T-helper 9 cell (primary cell): ENCODE measurements at places on chromosomes 16 and 17.
A peak's percentile ranks its signal among the peaks of the same experiment; 100 is the strongest.

- no peak for DNase-seq
Measured at GRCh38 chr17:45267436-45268055, 5.7 kb upstream of the SPATA32 start.

- no peak for DNase-seq
Measured at GRCh38 chr17:40331743-40332641, 23.0 kb downstream of the RARA start.

- DNase-seq = peak; percentile 96
Measured at GRCh38 chr16:84144859-84145639, at the start of the genes DNAAF1 and HSDL1. Gene DNAAF1 (plus strand): TSS chr16:84145308. CDS start chr16:84145441, 133 bp downstream. Gene HSDL1 (minus strand): TSS chr16:84145177. CDS start chr16:84131321, 13,856 bp downstream.

- DNase-seq = no peak
Measured at GRCh38 chr17:56824503-56824902, 9.2 kb downstream of the C17orf67 start.

- DNase-seq = no peak
Measured at GRCh38 chr17:38970128-38970527, 2.9 kb upstream of the FBXO47 start.

- DNase-seq = peak; percentile 60
Measured at GRCh38 chr17:10616502-10617119, 40.5 kb downstream of the MYH3 start.

DNA sequence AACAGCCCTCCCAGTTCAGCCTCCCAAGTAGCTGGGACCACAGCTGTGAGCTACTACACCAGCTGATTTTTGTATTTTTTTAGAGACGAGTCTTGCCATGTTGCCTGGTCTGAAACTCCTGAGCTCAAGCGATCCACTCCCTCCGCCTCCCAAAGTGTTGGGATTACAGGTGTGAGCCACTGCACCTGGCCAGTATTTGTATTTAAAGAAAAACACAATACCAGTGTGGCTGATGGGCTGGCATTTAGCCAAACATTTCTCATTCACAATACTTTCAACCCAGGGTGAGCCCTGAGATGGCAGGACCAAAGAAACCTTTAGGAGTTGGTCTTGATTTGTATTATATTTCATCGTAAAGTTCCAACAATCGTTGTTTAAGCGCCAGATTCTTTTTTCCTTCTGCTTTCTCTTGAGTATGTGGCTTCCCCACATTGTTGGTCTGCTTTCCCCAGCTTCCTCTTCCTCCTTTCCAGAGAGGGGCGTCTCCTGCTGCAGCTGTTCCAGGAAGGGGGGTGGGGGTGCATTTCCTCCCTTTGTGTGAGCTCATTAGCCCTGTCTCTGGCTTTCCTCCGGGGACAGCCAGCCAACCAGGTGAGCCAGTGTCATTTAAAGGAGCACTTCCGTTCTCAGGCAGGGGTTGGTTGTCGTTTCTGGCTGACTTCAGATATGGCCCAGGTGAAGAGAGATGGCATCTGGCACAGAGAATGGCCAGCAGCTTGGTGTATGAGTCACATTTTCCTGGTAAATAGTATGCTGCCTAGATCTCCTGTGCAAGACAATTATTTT lies 79.9 kb downstream of the GPRC5B start:
- DNase-seq = peak; percentile 3

- DNase-seq = no peak
Measured at GRCh38 chr16:10126686-10127085, 55.5 kb downstream of the GRIN2A start.

- DNase-seq = no peak
Measured at GRCh38 chr17:67649891-67650290, 67.8 kb upstream of the NOL11 start.

GRCh38 chr17:16987066-16987829 lies 15.3 kb upstream of the TNFRSF13B start:
- no peak for DNase-seq

- no peak for DNase-seq
Measured at GRCh38 chr16:88977812-88978607, 1.0 kb upstream of the CBFA2T3 start.

DNA sequence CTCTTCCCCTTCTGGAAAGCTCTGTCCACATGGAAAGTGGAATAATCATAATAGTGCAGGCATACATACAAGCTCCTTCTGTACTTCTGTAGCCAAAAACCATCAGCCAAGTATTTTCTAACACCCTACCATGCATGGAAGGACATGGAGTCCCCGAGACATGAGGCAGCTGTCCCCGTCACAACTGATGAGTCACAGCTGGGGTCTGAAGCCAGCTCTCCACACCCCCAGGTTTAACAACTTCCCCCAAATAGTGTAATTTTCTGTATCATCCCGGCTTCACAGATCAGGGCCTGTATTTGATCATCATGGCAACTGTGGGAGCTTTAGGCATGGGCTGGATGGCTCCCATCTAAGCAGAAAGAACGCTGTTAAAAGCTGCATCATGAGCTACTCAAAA lies 16.6 kb downstream of the C16orf96 start:
- no peak for DNase-seq

DNA sequence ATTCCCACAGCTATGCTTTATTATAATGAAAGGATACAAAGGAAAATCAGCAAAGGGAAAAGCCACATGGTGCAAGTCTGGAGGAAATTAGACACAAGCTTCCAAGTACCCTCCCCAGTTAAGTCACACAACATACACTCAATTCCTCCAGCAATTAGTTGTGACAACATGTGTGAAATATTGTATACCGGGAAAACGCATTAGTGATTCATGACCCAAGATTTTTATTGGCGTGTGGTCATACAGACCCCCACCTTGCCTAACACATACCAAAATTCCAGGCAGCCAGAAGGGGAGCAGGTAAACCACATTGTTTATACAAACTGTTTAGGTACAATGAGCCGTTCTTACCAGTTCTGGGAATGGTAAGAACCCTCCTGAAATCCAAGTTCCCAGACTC lies 160.6 kb downstream of the CYB561 start:
- no peak for DNase-seq

GRCh38 chr16:4200781-4201137 lies 41.1 kb downstream of the SRL start:
- no peak for DNase-seq

DNA sequence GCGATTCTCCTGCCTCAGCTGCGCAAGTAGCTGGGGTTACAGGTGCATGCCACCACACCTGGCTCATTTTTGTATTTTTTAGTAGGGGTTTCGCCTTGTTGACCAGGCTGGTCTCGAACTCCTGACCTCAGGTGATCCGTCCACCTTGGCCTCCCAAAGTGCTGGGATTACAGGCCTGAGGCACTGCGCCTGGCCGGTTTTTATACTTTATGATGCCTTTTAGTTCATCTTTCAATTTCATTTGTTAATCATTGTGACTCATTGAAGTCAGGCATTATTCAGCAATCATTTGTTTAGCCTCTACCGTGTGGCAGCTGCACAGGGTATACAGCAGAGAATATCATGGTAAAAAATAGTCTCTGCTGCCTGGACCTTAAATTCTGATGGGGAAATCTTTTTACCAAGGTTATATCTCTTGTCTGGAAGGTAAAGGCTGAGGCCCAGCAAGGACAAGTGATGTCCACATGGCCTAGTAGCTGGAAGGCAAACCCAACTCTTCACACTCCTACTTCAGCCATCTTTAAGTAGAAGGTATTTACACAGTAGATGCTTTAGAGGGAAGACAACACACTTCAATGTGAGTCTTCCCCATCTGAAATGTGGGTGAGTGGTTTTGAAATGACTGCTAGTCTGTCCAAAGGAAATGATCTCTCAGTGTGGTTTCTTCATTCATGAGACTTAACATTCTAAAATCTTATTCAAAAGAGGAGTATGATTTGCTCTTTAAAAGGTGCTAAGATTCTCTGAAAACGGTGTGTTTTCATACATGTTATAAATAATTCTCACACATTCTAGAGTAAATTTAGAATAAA lies 2.4 kb downstream of the PRPSAP2 start:
- no peak for DNase-seq

- no peak for DNase-seq
Measured at GRCh38 chr17:81026266-81027036, 8.5 kb upstream of the BAIAP2 start.

DNA sequence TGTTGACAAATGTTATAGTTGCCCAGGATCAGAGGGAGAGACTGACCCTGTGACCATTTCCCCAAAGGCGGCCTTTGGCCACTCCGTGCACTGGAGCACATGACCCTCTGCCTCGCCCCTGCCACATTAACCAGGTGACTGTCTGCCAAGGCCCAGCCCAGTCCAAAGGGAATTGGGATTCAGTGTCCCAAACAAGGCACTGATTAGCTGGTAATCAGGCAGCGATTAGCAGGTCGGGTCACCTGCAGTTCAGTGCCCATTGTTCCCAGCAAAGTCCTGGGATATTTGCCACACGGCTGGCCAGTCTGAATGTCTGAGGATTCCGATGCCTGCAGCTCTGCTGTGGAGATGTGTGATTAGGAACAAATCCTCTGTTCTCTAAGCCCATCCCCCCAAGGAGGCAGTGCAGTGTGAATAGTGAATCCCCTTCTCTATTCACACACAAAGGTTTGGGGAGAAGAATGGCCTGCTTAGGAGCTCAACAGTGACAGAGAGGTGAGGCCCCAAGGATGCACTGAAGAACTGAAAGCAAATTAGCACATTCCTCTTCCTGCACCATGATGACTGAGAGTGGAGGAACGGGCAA lies 123.1 kb upstream of the MAF start:
- DNase-seq = no peak

DNA sequence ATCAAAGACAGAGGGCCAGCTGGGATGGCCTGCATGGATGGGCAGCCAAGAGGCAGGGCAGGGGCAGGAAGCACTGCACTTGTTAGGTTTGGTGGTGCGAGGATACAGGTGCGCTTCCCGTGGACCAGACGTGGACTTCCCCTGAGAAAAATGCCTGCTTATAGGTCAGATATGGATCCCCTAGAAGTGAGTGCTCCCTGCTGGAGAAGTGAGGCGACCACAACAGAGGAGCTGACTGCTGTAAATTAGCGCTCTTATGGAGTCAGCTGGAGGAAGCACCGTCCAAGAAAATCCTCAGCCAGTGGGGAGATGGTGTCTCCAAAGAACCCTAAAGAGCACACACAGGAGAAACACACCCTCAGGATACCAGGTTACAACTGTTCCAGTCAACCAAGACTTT lies 27.7 kb upstream of the CCDC182 start:
- DNase-seq = no peak

DNA sequence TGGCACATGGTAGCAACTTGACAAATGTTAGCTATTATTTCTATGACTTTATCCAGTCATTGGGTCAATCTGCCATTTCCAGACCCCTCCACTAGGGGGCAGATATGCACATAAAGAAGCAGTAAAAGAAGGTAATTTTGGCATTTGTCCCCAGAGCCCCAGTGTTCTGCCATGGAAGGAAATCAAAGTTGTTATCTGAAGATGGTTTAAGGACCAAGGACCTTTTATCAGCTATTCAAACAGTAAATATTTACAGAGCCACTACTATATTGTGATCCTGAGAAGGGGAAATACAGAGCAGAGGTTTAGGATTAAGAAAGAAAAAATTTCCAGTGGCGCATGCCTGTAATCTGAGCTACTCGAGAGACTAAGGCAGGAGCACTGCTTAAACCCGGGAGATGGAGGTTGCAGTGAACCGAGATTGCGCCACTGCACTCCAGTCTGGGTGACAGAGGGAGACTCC lies 20.0 kb downstream of the TRAF4 start:
- peak; percentile 70 for DNase-seq

GRCh38 chr16:10918294-10919002 lies 23.8 kb downstream of the DEXI start:
- peak; percentile 65 for DNase-seq

- DNase-seq = no peak
Measured at GRCh38 chr17:50621574-50622031, 13.1 kb upstream of the ABCC3 start.

DNA sequence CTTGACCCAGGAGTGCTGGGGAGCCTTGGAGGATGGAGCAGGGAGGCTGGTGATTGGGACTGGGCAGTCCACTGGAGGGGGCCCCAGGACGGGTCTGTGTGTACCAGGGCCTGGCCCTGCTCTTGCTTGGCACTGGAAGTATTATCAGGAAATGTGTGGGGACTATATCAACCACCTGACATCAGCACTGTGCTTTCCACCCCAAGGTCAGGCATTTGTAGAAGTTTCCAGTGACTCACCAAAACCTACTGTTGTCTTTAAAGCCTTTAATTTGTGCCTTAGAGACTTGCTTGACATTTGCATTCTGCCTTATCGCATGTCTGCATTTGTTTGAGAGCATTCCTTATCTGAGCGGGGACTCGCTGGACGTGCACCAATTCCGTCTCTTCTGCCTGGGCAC lies 323.1 kb downstream of the FOXL1 start:
- DNase-seq = no peak

GRCh38 chr17:30005709-30006320 lies 64.4 kb downstream of the EFCAB5 start:
- DNase-seq = no peak

GRCh38 chr17:63095459-63095858 lies 129.4 kb downstream of the TANC2 start:
- no peak for DNase-seq

DNA sequence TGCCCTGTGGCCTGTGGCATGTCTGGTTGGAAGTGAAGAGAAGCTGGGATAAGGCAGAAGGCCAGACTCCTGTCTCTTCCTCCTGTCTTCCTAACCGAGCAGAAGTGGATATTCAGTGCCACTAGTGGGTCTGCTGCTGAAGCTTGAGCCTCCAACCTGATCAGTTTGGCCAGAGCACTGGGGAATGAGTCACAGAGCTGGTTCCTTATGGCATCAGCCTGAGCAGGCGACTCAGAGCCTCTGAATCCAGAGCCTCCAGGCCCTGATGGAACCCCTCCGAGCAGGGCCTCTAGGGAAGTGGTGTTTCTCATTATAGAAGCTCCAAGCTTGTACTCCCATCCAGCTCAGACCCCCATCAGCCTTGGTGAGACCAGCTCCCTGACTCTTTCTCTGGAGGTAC lies 2.0 kb downstream of the WSCD1 start:
- no peak for DNase-seq

GRCh38 chr16:69166221-69166833 lies 20.6 kb upstream of the SNTB2 start:
- no peak for DNase-seq

- DNase-seq = no peak
Measured at GRCh38 chr16:11149011-11149616, 106.9 kb downstream of the SOCS1 start.

GRCh38 chr17:45248132-45248957 lies 13.5 kb downstream of the SPATA32 start:
- DNase-seq = peak; percentile 75

DNA sequence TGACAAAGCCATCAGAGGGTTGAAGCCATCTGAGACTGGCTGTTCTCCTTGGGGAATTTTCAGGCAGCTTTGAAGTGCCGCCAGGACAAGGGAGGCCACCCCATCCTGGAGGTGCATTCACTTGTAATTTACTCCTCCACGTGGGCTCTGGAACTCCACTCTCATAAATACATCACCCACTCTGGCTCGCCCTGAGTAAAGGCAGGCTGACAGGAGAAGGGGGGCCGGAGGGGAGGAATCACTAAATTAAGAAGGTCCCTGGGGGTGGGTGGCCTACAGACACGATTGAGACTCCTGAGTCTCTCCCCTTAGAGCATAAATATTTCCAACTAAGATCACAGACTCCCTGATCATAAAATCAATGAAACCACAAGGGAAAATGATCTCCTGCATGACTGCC lies 56.3 kb upstream of the HNF1B start:
- DNase-seq = no peak

- DNase-seq = no peak
Measured at GRCh38 chr16:65041667-65042066, 80.2 kb downstream of the CDH11 start.

GRCh38 chr17:17175917-17176316 lies 30.2 kb downstream of the PLD6 start:
- DNase-seq = no peak

- DNase-seq = no peak
Measured at GRCh38 chr17:50589095-50589705, 28.7 kb downstream of the CACNA1G start.
